ENCODE measurements at places on chromosomes 5 and 9.

- no peak for DNase-seq
Measured at GRCh38 chr5:149220750-149221149, 50.9 kb upstream of the AFAP1L1 start.

GRCh38 chr5:113067635-113068344 lies 91.2 kb downstream of the DCP2 start:
- no peak for DNase-seq

DNA sequence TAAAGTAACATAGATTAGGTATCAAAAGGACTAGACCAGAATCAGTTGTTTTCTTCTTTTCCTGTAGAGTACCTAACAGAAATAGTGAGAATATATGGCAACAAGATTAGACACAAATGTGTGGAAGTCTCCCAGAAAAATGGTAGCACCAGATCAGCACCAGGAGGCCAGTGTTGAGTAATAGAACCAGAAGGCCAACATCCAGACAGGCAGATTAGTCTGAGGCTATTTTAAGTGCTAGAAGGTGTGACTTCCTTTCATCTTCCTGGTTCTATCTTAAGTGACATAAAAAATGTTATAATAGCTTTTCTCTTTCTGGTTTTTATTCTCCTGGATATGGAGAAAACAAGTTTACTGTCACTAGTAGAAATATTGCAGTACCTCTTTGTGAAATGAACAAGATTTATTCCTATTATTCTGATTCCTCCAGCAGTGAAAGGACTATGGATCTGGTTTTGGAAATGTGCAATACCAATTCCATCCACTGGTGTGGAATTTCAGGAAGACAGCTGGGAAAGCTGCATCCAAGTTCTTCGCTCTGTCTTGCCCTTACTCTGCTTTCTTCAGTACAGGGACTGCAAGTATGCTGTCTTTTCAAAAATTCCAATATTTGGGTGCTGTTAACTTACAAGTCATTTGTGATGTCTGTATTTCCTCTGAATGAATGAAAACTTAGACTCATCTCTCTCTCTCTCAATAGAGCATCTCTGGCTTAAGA lies 39.1 kb downstream of the SHLD3 start:
- no peak for DNase-seq

GRCh38 chr5:110590187-110590586 lies 136.3 kb downstream of the TMEM232 start:
- DNase-seq: no peak

DNA sequence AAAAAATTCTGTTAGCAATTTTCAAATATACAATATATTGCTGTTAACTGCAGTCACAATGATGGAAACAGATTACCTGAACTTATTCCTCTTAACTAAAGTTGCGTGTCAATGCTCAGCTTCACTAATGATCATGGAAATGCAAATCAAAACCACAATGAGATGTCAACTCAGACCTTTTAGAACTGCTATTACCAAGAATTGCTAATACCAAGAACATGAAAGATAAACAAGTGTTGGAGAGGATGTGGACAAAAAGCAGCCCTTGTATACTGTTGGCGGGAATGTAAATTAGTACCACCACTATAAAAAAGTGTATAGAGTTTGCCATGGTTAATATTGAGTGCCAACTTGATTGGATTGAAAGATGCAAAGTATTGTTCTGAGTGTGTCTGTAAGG lies 1409.7 kb upstream of the CDH18 start:
- DNase-seq: no peak

DNA sequence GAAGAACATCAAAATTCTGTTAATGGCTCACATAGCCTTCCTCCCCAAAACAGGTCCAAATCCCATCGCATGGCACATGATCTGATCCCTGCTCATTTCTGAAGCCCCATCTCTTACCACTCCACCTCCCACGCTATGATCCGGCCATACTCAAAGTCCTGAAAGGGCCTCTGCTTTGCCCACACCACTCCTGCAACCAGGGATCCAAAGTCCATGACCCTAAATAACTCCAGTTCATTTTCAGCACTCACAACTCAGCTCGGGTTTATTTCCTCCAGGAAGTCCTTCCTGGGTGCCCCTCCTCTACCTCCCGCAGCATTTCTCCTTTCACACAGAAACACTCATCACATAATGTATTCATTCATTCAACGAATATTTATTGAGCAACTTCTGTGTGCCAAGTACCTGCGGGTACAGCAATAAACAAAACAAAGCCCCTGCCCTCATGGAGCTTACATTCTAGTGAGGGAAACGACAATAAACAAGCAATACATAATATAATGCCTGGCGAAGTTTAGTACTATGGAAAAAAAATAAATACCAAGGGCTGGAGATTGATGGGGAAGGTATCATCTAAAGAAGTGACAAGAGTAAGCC lies 2.7 kb downstream of the TTLL11 start:
- DNase-seq: no peak

GRCh38 chr9:90975781-90976538 lies 174.3 kb downstream of the SYK start:
- no peak for DNase-seq

Data from CD4-positive, alpha-beta T cell treated with Interleukin-12 subunit alpha and Interleukin-12 subunit beta, for 1 hour (primary cell).